ENCODE measurements at places on chromosomes 1 and 21.

- DNase-seq = no peak
These were observed 230.3 kb upstream of the IRF2BP2 start for GRCh38 chr1:234840253-234840652.

DNA sequence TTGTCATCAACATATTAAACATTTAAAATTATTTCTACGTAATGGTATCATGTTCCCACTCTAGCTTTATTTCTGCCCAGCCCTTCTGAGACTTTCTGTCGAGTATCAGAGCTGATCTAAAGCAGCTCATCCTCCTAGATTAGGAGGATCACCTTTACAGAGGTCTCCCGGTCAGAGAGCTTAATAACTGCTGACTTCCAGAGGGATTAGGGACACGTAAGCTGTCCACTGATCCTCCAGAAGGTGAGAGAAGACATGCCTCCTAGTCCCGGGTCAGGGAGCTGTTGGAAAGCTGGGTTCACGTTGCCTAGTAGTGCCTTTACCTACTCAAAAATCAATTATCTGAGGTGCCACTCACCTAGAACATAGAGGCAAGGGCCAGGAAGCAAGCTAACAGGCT lies 31.2 kb upstream of the NADK start:
- DNase-seq = no peak

GRCh38 chr1:244968471-244968871 lies 104.1 kb upstream of the HNRNPU start:
- no peak for DNase-seq

GRCh38 chr1:204103431-204103741 lies 30.5 kb downstream of the SOX13 start:
- no peak for DNase-seq

- DNase-seq = peak; percentile 13
These were observed 545.2 kb downstream of the LTN1 start for GRCh38 chr21:28447462-28447861.

DNA sequence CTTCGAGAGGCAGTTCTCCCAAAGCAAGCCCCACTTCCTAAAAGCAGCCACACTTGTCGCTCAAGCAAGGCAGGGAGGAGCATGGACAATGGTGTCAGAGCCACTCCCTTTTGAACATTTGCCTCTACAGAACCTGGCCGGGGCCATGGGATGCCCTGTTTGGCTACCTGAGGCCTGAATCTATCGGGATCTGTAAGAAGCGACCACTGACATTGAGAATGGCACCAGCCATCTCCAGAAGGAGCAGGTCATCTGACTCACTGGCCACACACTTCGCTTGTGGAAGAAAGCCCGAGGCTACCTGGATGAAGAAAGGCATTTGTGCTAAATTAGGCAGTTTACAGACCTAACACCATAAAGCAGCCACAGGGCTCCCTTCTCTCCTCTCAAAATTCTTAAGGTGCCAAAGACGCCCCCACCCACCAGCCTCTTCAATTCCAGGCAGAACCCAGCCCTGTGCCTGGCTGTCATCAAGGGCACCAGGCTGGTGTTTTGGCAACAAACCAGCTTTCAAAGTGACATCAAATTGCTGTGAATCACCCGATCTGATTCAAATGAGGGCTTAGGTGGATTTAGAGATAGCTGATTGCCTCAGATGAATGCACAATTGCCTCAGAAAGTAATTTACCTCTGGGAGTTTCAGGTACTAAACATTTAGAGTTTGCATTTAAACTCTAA lies 104.8 kb downstream of the ETS2 start:
- DNase-seq = peak; percentile 29

GRCh38 chr1:77378723-77379535 lies 97.1 kb downstream of the AK5 start:
- DNase-seq = peak; percentile 68

- DNase-seq = no peak
These were observed 23.2 kb upstream of the PLCH2 start for GRCh38 chr1:2452932-2453315.

- DNase-seq = no peak
These were observed 100.2 kb downstream of the CAMTA1 start for GRCh38 chr1:6885426-6885825.

DNA sequence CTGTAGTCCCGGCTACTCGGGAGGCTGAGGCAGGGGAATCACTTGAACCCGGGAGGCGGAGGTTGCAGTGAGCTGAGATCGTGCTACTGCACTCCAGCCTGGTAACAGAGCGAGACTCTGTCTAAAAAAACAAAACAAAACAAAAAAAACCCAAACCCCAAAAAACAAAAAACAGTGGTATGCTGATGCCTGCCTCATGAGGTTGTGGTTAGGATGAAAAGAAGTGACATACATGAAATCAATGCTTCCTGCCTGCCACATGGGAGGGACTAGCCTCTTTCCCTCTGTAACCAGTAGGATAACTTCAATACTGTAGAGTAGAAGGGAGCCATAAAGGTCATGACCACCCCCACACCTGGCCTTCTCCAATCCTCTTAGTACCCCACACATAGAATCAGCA lies 55.2 kb downstream of the TENT5C start:
- DNase-seq = no peak

DNA sequence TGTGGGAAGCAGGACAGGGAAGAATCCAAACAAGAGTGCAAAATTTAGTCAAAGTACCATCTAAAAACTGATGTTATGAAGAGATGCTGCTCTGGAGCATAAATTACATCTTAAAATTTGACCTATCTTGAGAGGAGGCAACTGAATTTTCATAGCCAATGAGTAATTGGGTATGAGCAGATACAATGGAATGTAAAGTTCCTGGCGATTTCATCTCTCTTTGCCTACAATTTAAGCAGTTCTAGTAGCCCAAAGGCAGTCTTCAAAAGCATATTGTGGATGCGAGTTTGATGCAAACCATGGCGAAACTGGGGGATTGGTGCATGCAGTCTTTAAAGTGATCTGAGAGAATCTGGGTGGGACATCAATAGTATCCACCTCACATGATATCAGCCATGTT lies 1265.9 kb downstream of the BRINP3 start:
- no peak for DNase-seq

GRCh38 chr1:217004776-217005436 lies 281.7 kb upstream of the ESRRG start:
- peak; percentile 6 for DNase-seq

DNA sequence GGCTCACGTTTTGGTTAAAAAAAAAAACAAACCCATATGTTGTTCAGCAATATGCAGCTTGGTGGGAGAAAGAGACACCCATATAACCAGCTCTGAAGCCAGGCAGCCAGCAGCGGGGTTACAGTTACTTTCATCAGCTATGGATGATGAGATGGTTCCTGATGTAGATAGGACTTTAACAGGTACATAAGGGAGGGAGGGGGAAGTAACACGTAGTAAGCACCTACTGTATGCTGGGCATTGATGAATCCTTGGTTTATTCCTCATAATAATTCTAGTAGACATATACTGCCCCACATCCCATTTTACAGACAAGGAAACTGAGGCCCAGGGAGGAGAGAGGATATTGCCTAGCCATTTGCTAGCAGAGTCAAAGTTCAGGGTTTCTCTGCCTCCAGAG lies 2.0 kb downstream of the SLC1A7 start:
- DNase-seq = no peak

DNA sequence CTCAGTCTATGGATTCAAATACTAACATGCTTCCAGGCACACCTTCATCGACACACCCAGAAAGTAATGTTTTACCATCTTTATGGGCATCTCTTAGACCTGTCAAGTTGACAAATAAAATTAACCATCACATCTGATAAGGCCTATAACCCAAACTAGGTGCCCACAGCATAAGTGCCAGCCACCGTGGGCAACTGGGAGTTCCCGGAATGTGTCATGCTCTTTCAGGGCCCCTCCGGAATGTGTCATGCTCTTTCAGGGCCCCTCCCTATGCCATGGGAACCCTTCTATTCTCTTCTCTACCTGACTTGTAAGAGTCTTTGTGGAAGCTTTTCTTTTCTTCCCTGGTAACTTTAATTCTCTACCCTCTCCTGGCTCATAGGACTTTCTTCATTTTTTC lies 26.6 kb downstream of the KRTAP24-1 start:
- DNase-seq = no peak

GRCh38 chr1:228691926-228692325 lies 43.4 kb upstream of the RHOU start:
- peak; percentile 14 for DNase-seq

DNA sequence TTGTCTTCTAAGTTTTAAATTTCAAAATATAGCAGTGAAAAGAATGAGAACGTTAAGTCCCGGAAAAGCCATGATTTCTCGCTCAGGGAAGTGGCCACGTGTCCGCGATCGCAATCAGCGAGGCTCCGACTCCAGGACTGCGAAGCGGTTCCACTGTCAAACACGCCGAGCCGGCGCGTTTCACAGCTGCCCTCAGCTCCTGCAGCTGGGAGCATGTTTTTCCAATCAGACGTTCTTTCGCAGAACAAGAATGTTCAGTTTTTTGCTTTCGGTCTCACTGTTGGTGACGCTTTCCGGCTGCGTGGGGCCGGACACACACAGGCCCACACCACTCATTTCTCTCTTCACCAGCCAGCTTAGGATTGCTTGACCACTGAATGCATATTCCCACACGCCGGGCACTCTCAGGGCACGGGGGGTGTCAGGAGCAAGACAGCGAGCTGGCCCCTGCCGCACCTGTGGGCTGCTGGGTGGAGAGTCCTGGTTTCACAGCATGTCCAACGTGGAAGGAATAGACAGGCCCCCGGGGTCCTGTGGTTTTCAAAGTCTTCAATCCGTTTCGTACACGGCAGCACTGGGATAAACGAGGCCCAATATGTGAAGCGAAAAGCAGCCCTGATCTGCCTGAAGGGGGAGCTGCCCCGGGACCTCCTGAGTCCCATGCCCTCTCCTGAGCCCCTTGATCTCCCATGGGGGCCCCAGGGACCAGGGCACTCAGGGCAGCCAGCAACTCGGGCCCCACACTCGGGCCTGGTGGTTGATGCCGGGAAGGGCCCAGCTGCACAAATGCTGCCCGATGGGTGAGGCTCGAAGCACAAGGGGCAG lies 47.3 kb upstream of the COL18A1 start:
- DNase-seq = no peak

DNA sequence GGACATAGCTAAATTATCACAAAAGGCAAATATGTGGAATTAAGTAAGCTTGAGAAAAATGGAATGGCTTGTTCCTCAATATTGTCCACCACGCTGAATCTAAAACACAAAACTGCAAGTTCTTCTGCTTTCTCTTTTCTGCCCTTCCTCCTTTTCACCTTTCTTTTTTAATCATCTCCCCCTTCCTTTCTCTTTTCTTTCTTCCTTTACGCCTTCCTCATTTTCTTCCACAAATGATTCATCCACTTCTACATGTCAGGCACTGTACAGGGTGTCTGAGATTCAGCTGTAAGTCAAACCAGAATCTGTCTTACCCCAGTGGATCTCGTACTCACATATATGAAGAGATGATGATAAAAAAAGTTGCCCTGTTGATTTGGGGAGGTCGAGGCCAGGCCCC lies 1182.5 kb downstream of the MRPL39 start:
- DNase-seq = no peak
